Hypothalamus (tissue), 51 donors: ENCODE measurements at places on chromosomes 5 and 9.

DNA sequence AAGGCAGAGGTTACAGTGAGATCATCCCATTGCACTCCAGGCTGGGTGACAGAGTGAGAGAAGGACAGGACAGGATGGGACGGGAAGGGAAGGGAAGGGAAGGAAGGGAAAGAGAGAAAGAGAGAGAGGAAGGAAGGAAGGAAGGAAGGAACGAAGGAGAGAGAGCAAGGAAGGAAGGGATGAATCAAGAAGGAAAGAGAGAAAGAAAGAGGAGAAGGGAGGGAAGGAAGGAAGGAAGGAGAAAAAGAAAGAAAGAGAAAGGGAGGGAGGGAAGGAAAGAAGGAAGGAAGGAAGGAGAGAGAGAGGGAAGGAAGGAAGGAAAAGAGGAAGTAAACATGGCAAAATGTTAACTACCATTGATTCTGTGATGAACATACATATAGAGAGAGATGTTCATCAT is 28.8 kb downstream of the SGTB start:
- no peak for DNase-seq

DNA sequence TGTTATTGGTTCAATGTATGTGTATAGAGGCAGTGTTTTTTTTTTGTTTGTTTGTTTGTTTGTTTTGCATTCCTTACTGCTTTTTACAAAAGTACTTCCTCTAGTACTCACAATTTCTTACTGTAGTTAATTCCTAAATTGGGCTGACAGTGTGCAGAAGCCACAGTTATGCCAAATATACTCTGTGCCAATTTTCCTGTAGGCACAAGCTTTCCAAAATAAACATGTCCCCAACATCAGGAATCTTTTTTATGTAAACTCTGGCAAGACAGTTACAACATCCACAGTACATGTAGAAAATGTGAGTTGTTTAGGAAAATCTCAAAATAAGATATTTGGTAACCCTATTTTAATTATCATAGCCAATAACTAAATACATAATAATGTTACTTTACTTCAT is 161.6 kb upstream of the TSLP start:
- no peak for DNase-seq

DNA sequence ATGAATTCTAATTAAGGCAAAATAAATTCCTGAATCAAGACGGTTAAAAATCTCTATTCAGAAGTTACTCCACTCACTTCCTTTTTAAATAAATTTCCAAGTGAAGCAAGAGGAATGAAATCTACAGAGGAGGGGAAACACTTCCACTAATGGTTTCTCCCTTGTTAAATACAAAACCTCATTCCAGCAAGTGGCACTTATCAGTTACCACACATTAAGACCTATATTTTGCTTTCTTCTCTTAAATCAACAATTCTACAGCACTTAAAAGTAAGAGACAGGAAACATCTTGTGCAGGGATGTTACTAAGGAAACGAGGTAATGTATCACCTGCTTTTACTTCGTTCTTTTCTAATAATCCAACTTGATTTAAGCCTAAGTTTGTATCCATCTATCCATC is 172.6 kb downstream of the RAPGEF6 start:
- DNase-seq: no peak

- no peak for DNase-seq
Measured at GRCh38 chr5:138778234-138778633, 25.0 kb downstream of the CTNNA1 start.

DNA sequence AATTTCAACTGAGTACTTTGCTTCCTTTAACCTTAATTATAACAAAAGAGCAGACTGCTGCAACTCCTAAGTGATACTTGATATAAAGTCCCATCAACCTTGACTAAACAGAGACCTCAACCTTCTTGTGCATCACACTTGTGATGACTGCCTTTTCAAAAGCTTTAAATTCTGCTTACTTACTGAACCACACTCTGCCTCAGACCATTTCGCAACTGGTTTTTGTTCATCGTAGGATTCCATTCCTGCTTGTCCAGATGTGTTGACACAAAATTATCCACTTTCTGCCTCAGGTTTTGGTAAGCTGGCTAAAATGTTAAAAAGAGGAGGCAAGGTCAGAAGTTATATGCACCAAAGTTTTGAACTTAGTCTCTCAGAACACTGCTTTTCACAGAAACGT is 3.5 kb downstream of the BOD1 start:
- DNase-seq: no peak

DNA sequence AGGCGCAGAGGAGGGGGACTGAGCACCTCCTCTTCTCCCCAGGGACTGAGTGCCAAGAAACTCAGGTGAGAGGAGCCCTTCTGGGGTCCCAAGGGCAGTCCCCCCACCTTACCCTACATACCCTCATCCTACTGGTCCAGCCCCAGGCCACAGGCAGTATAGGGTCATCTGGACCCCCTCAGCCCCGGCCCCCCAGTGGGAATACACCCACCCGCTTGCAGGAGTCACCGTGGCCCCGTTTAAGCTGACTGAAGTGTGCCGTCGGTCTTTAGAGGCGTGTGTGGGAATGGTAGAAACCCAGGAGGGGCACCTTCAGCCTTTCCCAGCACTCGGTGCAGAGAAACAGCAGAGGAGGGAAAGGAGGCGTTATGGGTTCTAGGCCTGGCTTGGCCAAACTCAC is 30.8 kb downstream of the COL15A1 start:
- DNase-seq: no peak

DNA sequence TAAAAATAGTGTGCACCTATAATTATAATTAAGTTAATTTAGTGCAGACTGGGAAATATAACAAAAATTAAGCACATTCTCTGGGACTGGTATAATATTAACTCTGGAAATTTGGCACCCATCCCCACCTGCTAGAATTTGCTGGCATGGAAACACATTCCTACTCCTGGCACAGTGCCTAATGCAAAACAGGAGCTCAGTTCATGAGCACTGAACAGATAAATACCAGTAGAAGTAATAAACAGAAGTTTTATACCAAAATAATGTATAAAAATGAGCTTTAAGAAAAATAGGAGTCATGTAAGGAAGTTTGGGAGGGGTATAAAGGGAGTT is 23.7 kb upstream of the NPR3 start:
- DNase-seq: no peak

DNA sequence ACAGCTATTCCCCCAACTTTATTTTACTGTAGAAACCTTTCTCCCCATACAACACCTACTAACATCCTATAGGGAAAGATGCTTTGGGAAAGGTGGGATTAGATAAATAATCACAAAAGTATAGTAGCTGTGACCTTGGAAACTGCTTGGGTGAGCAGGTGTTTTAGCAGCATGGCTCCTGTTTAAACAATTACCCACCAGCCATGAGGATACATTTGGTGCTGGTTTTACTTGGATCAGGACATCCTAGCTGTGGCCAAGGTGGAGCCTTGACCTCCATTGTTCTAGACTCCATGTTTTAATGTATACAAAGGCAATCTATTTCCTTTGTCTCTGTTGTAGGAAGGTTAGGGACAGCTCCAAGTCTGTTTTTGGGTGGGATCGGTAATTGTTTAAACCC is 56.8 kb upstream of the ALDH1B1 start:
- DNase-seq: no peak

- DNase-seq: no peak
Measured at GRCh38 chr5:168851902-168852321, 272.7 kb upstream of the PANK3 start.

DNA sequence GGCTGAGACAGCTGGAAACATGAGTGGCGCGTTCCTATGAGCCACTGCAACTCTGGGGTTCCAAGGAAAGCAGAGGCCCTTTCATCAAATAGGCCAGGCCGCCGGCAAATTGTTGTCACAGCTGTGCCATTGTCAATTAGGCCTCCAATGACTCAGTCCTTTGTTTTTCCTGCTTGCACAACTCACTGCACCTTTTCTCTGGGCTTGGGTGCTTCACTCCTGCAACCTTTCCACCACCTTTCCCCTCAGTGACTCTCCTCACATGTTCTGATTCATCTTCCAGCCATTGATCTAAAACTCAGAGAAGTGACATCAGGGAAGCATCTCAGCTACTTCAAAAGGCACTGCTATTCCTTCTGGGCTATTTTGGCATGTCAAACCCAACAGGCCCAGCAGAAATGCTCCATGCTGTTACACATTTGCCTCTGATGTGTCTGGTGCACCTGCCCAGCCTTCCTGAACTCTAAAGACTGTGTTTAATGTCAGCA is 653.7 kb downstream of the NR2F1-AS1 start:
- no peak for DNase-seq

DNA sequence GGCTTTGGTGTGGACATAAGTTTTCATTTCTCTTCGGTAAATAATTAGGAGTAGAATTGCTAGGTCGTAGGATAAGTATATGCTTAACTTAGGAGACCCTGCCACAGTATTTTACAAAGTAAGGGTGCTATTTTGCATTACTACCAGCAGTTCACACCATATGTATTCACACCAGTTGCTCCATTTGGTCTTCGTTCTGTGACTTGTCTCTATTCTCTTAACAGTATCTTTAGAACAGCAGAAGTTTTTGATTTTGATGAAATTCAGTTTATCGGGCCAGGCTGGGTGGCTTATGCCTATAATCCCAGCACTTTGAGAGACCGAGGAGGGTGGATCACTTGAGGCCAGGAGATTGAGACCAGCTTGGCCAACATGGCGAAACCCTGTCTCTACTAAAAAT is 17.1 kb upstream of the ABL1 start:
- no peak for DNase-seq

DNA sequence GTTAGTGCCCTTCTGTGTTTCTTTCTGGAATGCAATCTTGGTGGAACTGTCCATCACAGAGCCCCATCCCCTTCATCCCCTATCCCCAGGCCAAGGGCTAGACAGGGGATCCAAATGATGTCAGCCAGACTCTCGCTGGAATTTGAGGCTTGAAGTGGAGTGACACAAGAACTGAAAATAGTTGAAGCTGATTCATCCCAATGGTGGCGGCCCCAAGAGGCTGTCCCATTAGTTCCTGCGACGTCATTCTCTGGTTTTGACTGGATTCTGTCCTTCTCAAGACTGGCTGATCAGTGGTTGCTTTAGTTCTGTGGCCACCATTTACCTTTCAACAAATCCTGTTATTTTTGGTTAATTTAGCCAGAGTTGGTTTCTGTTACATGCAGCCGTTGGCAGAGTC is 59.9 kb downstream of the SUB1 start:
- DNase-seq: no peak

- no peak for DNase-seq
Measured at GRCh38 chr5:172956936-172957335, 2.3 kb upstream of the RPL26L1 start.

DNA sequence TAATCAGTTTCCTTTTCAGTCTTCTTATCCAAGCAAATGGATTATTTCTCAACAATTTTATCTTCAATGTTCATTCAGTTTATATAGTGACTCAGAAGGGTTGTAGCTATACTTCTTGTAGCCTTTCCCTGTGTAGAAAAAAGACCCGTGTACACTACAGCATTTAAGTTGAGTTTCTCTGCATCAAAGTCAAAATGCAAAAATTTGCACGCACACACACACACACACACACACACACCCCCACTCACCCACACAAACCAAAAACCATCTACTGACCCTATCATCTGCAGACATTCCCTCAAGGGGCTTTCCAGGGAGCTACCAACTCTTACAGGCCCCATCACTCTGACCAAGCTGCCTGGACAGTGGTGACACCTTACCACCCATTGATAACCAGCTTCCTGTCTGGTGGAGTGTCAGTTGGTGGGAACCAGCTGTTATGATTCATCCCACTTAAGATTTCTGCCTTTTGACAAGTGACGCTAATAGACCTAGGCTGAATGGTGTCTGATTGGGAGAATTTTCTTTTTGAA is 12.2 kb upstream of the ELL2 start:
- no peak for DNase-seq

GRCh38 chr9:87554171-87554910 is 56.7 kb downstream of the DAPK1 start:
- DNase-seq: peak; percentile 6

- no peak for DNase-seq
Measured at GRCh38 chr9:137611623-137612609, 6.4 kb downstream of the ARRDC1 start.

GRCh38 chr5:2432076-2432920 is 319.2 kb downstream of the IRX2 start:
- DNase-seq: no peak

DNA sequence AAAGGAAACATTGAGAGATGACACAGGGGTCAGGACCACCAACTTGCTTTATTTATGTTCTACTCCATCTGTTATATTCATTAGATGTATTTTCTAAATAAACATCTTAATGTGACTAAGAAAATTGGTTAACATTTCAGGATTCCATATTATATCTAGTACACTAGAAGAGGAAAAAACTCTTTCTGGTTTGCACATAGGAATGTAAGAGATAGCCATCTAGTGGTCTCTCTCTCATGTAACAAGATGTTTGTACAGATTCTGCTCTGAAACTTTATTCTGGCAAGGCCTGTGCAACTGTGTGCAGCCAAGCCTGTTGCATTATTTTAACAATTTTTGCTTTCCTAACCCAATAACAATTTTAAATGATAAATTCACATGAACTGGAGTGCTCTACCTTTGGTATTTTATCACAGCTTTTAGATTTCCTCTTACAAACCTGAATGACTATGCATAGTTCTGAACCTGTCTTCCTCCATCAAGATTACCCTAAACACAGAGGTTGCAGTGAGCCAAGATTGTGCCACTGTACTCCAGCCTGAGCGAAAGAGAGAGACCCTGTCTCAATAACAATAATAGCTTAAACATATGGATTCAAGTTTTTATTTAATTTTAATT is 148.2 kb downstream of the GIN1 start:
- DNase-seq: no peak

DNA sequence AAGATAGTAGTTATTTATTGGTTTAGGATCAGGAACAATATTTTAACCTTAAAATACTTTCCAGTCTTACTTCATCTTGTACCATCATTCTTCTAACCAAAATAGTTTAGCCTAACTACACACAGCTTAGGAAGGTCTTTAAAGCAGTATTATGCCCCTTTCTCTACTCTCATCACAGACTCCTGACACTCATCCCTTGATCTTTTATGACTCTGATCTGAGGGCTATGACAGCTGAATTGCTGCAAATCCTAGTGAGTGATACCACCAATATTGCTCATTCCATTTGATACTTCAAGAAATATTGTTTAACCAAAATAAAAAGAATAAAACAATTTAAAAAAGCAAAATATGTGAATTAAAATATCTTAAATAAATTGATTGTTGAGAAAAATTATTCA is 746.6 kb upstream of the ACO1 start:
- DNase-seq: no peak
